Stimulated activated CD4-positive, alpha-beta T cell treated with anti-CD3 and anti-CD28 coated beads, Interleukin-15, amount 100 ng/mL, for 1 hour (primary cell): ENCODE measurements at places on chromosomes 12 and 14.

- DNase-seq: no peak
Measured at GRCh38 chr14:54197369-54197768, 199.4 kb upstream of the CDKN3 start.

DNA sequence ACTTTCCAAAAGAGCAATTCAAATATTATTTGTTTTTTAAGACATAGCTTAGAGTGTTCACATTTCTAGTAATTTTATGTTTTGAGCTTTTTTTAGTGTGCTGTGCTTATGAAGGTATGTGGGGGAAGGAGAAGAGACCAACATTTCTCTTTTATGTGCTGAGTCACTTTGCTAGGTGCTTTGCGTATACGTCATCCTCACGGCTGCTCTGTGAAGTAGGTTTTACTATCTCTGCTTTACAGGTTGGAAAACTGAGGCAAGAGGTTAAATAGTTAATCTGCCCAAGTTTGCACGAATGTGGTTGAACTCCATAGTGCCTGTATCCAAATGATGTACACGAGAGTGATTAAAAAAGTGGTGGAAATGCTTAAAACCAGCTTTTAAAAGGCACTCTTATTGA lies 75.9 kb downstream of the AEBP2 start:
- no peak for DNase-seq

DNA sequence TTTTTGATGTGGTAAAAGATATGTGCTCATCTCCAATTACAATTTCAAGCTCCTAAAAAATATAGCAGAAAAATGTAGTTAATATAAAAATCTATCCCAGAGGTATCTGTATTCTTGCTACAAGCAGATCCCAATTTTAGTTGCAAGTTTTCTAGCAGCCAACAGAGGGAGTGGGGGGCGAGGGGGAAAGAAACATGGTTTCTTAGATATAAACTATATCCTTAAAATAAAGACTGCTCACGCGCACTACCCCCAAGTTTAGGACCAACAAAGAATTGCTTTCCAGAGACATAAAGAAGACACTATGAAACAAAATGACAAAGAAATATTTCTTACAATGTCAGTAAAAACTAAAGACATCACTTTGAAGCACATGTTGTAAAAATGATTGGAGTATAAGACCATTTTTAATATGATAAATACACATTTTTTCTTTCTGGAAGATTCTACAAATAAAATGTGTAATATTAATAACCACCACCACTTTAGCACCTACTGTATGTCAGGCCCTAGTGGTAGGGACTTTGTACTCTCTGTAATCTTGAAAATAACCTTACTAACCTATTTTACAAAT lies 5.4 kb downstream of the MAGOHB start:
- no peak for DNase-seq

DNA sequence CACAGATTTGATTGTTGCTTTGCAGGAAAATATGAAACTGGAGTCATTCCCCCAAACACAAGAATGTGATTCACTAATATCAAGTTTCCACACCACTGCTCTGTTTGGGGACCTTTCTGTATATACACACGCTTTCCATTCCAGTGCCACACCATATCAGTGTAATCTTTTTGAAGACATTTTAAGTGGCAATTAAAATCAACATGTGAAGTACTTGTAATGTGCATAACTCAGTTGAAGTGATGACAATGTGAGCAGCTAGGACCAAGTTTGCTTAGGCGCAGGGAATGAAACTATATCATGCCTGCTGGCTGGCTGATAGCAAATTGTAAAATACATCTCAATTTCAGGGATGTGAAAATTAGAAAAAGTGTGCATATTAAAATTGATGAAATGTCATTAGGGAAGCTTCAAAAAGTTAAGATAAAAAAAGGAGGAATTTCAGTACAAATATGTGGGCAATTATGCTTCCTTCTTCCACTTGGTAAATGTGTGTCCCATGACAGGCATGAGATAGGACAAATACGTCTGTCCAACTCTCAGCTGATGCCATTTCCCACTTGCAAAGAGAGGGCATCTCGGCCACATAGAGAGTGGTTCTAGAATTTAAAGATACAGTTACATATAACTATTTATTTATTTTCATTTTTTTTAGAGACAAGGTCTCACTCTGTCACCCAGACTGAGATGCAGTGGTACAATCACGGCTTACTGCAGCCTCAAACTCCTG lies 43.7 kb downstream of the HSPB8 start:
- DNase-seq: no peak

DNA sequence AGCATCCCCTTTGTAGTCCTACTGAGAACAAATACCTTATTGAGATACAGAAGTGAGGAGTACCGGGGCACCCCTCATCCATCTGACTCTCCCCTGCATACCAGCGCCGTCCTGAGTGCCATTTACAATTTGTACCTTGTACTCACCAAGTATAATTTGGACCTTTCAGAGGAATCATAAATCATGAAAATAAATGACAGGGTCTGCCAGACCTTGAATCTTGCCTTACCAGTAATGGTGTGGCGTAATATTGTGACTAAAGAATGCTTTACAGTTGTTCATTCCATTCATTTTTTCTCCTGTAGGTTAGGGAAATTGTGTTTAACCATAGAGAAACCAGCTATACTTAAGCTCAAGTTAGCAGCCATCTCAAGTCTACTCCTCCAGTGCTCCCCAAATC lies 243.7 kb upstream of the RGS6 start:
- no peak for DNase-seq

DNA sequence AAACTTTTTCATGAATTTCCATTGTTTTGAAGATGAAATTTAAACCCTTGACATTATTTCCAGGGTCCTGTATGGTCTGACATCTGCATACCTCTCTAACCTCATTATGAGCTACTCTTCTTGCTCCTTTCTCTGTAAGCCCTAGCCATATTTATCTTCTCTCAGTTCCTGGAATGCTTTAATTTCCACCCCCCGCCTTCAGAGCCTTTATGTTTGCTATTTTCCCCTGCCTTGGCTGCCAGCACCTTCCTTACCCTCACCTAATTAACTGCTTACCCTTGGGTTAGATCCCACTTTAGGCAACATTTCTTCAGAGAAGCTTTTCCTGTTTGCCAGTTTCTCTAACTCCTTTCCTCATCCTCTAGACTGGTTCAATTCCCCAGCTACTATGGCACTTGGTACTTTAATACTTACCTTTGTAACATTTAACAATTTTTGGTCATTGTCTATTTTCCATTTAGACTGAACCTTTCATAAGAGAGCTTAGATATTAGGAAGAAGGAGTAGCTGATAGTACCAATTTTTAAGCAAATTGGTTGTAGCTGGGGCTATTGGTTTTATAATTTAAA lies 6.0 kb downstream of the STYX start:
- DNase-seq: no peak

DNA sequence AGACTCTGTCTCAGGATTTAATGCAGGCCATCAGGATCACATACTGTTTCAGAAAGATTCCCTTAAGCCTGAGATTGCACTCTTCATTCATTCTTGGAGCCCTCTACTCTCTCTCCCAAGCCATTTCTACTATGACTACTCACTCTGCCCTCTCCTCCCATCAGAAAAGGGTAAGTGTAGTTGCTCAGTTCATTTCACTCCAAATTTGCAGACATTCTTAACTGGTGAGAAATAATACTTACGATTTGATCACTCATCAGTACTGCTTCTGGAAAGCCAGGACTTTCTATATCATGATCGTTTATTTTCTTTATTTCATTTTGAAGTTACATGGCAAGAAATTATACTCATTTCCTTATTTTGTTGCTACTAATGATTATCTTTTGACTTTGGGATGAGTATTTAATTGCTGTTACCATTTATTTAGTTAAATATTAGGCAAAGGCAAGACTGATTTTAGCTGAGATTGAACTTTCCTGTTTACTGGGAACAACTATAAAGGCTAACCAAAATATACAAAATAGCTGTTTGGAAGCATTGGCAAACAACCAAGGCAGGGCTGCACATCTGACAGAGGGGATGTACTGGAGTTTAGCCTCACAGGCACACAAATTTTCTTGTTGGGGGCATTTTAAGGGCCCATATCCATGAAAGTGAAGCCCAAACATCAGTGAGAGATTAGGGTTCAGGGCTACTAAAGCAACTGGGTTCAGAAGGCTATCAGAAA lies 4.1 kb upstream of the RERG start:
- DNase-seq: no peak

DNA sequence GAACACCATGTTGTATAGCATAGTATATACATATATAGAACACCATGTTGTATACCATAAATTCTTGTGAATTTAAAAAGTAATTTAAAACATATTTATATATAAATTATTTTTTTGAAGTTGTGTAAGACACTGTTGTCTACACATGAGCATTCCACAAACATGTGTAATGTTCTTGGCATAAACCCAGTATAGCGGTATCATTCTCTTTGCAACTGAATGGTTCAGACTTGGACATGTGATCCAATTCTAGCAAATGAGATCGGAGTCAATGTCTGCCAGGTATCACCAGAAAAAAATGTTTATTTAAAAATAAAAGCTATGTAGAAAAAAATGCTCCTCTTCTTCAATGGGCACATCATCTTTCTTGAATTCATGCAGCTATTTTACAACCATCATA lies 33.9 kb downstream of the CEP290 start:
- DNase-seq: no peak

DNA sequence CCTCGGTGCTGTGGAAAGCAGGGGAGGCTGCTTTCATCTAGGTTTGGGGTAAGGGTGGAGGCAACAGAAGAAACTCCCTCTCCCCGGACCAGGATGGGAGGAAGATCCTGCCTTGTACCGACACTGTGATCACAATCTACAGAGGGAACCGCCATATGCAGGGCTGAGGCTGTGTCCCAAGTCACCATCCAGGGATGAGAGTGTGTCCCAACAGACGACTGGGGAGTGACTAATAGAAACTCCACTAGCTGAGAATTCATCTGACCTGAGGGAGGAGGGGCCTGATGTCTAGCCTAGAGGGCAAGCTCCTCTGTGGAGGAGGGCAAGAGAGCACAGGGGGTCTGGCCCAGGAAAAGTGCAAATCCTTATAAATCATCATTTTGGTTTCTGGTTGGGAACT lies 172.4 kb downstream of the CALM1 start:
- DNase-seq: no peak

- DNase-seq: no peak
Measured at GRCh38 chr14:56896922-56897321, 86.6 kb upstream of the OTX2 start.

GRCh38 chr12:46209914-46210872 lies 58.6 kb downstream of the SLC38A1 start:
- peak; percentile 59 for DNase-seq

DNA sequence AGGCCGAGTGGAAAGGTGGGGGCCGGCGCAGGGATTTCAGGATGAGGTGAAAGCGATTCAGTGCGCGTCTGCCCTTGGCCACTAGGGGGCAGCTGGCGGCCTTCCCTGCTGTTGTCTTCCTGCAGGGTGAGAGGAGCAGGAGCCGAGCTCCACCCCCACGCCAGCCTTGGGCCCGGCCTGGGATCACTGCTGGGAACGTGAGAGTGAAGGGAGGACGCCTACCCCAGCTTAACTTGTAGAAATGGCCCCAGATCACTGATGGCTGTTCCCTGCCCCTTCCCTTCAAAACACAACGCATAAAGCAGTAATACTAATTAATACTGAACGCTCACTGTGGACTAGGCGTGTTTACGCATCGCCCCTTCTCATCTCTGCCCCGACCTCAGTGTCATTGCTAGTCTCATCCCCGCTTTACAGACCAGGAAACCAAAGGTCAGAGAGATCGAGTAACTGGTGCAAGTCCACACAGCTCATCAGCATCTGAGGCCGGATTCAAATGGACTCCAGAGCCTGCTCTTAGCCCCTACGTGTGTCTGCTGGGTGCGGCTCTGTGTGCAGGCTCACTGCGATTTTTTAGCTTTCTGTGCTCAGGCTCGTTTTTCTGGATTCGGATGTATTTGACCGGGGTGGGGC lies 24.3 kb downstream of the MVK start:
- DNase-seq: peak; percentile 27

- DNase-seq: no peak
Measured at GRCh38 chr14:31487886-31488285, at the start of gene GPR33. GPR33 (minus strand) TSS chr14:31488039; CDS start chr14:31483965, 4,074 bp downstream.

DNA sequence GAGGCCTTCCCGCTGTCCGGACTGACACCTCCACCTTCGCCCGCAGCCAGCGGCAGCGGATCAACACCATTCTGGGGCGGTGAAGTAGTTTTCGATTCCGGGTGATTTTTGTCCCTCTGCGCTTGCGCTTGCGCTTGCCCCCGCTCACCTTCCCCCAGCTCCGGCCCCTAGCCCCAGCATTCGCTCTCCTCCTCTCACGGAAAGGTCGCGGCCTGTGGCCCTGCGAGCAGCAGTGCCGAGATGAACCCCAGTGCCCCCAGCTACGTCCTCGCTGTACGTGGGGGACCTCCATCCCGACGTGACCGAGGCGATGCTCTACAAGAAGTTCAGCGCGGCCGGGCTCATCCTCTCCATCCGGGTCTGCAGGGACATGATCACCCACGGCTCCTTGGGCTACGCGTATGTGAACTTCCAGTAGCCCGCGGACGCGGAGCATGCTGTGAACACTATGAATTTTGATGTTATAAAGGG lies 22.7 kb upstream of the SRGAP1 start:
- DNase-seq: no peak

- DNase-seq: no peak
Measured at GRCh38 chr12:82176761-82177490, 181.3 kb downstream of the CCDC59 start.

GRCh38 chr12:47904713-47905709 lies at the start of gene VDR:
VDR (minus strand) TSS chr12:47904994; CDS start chr12:47879113, 25,881 bp downstream.
- DNase-seq: peak; percentile 60

- DNase-seq: no peak
Measured at GRCh38 chr14:59997966-59998365, 78.0 kb downstream of the LRRC9 start.

- DNase-seq: no peak
Measured at GRCh38 chr14:103915616-103916015, 12.6 kb upstream of the TDRD9 start.

DNA sequence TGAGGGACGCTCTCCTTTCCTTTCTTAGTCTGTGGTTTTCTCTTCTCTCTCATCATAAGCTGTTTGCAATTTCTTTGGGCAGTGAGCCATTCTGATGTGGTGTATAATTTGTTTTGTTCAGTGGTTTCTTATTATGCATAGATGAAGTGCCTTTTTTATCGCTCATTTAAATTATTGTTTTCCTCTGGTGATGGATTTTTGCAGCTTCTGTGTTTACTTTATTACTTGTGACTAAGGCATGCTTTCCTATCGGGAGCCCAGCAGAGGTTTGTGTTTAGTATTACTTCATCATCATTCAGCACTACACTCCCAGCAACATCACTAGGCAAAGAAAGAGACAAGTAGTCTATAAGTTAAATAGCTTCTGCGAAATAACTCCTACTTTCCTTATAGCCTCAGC lies 586.6 kb upstream of the NOVA1 start:
- no peak for DNase-seq

GRCh38 chr14:73783107-73783727 lies 68.4 kb upstream of the PTGR2 start:
- DNase-seq: no peak

- no peak for DNase-seq
Measured at GRCh38 chr14:88618476-88618875, 55.6 kb downstream of the ZC3H14 start.

GRCh38 chr14:99273766-99274345 lies 1.9 kb upstream of the BCL11B start:
- no peak for DNase-seq
